ENCODE measurements at places on chromosomes 5 and 9. TPM values are rescaled to one million over a fixed set of nuclear protein-coding genes. Genes with fewer than 3 reads are reported as not detected.

- no peak for DNase-seq
These were observed 60.6 kb upstream of the ADRA1B start for GRCh38 chr5:159855476-159856191.

DNA sequence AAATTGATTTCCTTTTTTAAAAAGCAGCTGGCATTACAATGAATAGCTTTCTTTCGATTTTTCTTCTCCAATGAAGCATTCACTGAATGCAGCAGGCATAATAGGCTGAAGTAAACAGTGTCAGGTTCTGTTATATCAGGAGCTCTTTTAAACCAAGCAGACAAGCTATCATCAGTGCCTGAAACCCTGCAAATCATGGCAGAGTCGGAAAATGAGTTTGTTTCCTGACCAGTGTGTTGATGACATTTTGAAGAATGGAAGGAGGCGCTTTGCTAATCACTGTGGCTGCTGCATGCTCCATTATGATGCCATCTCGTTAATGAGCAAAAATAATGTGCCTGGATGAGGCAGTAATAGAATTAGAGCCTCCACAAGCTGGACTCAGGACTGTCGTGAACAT, 284.5 kb downstream of the ZNF608 start:
- DNase-seq: no peak

DNA sequence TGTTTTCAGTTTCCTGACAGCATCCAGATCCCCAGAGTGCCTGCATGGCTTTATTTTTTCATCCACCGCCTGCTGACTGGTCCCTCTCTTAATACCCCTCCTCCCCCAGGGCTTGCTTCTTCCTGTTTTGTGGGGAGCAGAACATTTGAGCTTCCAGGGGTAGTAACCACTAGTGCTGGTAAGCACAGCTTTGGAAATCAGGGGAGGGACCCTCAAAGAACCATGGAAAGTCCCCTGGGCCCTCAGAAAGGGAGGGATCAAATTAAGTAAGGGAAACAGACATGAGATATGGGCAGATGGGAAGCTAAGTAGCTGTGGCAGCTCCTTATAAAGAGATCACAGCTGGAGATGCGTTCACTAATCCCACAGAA, 26.8 kb downstream of the GRIA1 start:
- DNase-seq: no peak

- no peak for DNase-seq
These were observed 92.1 kb downstream of the TMEM167A start for GRCh38 chr5:82984786-82985735.

The MEIKIN gene
- not detected for total RNA-seq

- DNase-seq: no peak
These were observed 230.3 kb upstream of the TBCA start for GRCh38 chr5:78006449-78006848.

DNA sequence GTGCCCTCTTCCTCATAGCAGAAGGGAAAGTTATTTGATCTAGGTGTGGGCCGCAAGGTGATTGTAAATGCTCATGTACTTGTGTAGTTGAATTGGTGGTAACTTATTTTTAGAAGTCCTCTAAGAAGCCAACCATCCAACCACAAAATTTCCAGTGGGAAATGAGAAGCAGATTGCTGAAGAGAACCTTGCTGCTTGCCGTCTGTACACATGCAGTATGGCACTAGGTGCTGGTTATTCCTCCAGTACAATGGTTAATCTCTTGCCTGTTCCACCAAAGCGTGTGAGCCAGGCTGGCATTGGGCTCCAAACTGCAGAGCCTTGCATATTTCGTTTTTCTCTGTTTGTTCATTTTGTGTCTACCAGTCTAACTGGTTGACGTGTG, 28.0 kb downstream of the PIP5K1B start:
- no peak for DNase-seq

- DNase-seq: no peak
These were observed 18.4 kb upstream of the HEMGN start for GRCh38 chr9:97956331-97956730.

DNA sequence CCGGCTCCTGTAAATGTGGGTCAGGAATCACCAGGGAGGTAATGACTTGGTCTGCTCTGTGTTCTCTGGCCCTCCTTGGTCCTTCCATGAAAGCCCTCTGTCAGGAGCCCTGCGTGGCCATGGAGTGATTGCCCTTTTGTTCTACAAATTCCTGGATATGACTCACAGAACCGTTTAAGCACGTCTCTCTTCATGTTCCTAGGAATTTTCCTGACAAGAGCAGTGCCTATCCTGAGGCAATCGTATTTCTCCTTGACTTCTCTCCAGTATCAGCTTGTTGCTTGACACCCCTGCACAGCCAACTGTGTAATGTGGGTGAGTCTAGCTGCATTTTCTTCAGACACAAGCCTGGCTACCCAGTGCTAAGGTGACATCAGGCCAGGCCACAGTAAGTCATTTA, 274.3 kb upstream of the ZNF462 start:
- no peak for DNase-seq

- no peak for DNase-seq
These were observed 5.4 kb downstream of the UBE2QL1 start for GRCh38 chr5:6453937-6454560.

All from urinary bladder (tissue), 4 donors.